ENCODE measurements at places on chromosomes 11 and 22.

GRCh38 chr11:27869701-27870100 lies 169.4 kb upstream of the BDNF start:
- no peak for DNase-seq

- no peak for DNase-seq
These were observed 15.2 kb downstream of the GLB1L2 start for GRCh38 chr11:134346976-134347350.

DNA sequence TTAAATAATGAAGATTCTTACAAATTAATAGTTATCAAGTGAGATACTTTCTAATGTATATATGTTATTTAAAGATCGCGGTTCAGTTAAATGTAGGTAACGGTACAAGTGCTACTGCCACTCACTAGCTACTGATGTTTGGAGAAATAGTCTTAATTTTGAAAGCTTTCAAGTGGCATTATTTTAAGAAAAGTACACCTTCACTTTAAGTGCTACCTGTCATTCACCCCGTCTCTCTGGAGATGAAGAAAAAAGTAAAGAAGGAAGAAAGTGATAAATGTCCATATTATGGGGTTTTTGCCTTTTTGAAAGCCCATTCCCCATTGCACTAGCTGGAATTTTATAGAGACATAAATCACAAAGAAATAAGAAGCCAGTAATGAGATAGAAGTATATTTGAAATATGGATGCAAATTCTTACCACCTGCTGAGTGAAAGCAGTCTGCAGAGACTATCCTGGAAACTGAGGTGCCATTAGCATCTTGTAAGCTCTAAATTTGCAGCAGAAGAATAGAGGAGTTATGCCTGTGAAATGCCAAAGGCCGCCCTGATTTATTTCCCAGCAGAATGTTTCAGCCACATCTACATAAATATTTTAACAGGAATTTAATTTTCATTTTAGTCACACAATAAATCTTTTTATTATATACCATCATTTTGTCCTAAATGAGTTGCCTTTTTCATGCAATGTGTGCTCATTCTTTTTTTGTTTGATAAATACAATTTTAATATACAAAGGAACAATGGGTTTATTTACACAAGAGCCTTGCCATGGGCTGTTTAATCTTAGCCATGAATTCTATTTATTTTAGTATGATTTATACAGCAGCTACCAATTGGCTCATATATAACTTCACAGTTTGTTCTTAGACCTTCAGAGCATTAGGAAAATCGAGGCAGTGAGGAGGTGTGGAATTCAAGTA lies 489.9 kb upstream of the RAG2 start:
- no peak for DNase-seq

DNA sequence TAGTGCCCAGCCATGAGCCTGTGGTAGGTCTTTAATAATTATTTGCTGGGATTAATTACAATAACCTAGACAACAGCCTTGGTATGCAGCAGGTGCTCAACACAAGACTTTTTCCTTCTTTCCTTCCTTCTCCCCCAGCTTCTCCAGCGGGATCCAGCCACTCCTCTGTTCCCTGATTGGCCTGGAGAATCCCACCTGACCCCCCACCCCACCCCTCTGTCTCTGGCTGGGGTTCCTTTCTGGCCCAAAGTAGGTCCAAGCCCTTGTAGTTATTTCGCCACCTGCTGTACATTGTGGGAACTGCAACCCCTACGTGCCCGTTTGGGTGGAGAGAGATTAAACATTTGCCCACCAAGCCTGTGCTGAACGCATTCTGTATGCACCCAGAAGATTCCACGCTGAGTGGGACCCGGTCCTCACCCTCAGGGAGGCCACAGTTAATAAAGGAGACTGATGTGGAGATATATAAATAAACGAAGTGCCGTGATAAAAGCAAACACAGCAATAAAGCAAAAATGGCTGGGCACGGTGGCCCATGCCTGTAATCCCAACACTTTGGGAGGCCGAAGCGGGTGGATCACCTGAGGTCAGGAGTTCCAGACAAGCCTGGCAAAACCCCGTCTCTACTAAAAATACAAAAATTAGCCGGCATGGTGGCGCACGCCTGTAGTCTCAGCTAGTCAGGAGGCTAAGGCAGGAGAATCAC lies 32.1 kb upstream of the DGKZ start:
- peak; percentile 77 for DNase-seq

- no peak for DNase-seq
These were observed 8.2 kb downstream of the C1QTNF6 start for GRCh38 chr22:37179622-37180420.

GRCh38 chr11:113979431-113979830 lies 4.5 kb downstream of the HTR3A start:
- no peak for DNase-seq

- DNase-seq, result no peak
These were observed 35.9 kb upstream of the POU2AF1 start for GRCh38 chr11:111414936-111415335.

GRCh38 chr11:45997599-45997998 lies 75.1 kb downstream of the LARGE2 start:
- no peak for DNase-seq

DNA sequence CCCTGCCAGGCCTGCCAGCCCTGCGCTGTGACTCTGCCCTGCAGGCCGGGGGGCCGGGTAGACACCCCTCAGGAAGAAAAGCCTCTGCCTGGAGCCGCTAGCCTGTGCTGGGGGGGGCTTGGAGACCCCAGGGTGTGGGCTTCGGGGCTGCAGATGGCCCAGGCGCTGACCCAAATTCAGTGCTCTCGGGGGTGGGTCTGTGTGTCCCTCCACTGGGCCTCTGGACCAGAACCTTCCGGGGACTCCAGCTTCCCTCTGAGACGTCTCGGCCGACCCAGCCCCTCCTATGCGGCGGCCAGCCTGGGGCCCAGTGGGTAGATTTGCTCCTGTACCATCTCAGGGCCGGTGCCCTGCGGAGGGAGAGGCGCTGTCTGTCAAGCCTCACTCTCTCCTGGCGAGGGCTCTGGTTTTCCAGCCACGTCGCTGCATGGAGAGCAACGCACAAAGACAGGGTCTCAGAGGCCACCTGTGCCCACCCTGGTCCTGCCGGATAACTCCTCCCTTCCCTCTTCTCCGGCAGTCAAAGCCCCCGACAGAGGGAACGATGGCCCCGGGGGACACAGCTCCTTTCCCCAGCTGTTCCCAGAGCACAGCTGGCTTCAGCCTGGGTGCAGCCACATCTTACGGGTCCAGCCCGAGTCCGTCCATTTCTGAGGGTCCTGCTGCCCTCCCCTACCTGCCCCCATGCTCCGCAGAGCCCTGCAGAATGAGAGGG lies 40.1 kb upstream of the TOLLIP start:
- DNase-seq, result no peak

- no peak for DNase-seq
These were observed 182.0 kb downstream of the LUZP2 start for GRCh38 chr11:24678703-24679348.

- no peak for DNase-seq
These were observed 416.5 kb downstream of the TMEM135 start for GRCh38 chr11:87454241-87454640.

GRCh38 chr11:46675949-46676348 lies 24.5 kb downstream of the ARHGAP1 start:
- no peak for DNase-seq

- no peak for DNase-seq
These were observed 69.1 kb downstream of the CDKN1C start for GRCh38 chr11:2816523-2816922.

DNA sequence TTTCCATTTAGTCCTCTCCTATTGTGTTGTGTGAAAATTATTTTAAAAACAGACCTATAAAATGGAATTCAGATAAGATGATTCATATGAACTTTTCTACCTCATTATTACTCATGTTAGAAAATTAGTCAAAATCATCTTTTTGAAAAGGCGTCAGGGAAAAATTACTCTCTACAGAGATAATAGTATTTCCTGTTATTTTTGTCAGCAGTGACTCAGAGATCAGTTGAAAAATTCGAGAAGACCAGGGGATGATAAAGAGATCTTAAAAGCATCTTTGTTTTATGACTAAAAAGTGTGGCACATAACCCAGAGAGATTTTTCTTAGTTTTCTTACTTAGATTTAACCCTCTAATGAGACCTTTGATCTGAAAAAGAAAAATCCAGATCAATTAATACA lies 157.9 kb upstream of the CARD18 start:
- no peak for DNase-seq

All from activated CD4-positive, alpha-beta T cell treated with anti-CD3 and anti-CD28 coated beads, Interleukin-2, amount 10 ng/mL, durations not matched to agents 7 days and 5 days (primary cell).